Stimulated activated CD8-positive, alpha-beta memory T cell treated with anti-CD3 and anti-CD28 coated beads, Interleukin-4, amount 100 ng/mL, for 4 hours (primary cell): ENCODE measurements at places on chromosomes 5 and 9.

GRCh38 chr9:111481885-111482636 lies 2.1 kb downstream of the ECPAS start:
- DNase-seq, result no peak

DNA sequence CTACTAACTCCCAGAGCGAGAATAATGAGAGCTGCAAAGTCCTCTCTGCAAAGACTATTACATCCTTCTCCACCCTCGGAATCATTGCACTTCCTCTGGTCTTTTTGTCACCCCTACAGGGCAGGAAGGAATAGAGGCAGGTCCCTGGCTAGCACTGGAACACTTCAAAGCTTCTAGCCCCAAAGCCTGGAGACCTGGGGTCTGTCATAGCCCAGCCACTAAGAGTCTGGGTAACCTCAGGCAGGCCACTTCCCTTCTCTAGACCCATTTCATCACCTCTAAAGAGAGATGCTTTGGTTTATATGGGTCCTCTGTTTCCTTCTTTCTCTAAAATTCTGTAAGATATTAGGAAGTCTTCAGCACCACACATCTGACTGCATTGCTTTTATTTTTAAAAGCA lies 6.7 kb downstream of the ADRB2 start:
- DNase-seq, result no peak

- no peak for DNase-seq
These were observed 1.5 kb downstream of the VAV2 start for GRCh38 chr9:133990366-133991213.

DNA sequence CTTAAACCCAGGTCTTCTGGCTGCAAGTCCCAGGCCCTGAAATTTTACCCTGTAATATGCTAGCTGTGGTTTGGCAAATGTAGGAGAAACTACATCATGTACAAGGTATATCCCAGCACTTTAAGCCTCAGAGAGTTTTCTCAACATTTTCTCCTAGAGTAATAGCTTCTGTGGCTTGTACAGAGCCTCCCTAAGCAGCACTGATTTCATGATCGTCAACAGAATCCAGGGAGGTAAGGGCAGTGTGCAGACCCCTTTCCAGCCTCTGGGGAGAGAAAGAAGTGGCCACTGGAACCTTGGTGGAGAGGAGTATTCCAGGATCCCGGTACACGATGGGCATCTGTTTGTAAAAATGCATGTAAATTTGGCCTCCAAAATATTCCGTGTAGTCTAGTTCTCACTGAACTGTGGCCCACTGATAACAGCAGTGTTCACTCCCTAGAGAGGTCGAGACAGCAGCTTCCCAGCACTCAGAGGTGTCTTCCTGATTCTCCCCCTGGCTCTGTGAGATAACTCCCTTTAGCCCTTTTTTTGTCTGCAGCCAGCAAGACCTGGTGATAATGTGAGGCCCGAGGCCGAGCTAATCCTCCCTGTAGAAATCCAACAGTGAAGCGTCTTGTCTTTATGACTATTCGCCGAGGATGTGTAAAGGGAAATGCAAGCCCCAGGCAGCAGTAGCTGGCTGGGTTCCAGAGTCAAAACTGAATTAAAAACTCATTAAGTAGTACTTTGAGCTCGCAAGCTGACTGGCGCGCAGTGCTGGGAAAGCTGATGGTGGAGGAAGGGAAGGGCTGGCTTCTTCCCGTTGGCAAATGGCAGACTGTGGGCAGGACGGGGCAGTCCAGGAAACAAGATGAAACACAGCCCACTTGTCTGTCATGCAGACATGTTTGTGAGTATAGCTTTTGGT lies 59.0 kb downstream of the MAP1B start:
- no peak for DNase-seq

- DNase-seq, result no peak
These were observed 21.4 kb upstream of the SPARC start for GRCh38 chr5:151708126-151708525.

GRCh38 chr9:127814619-127815511 lies 12.2 kb downstream of the FPGS start:
- DNase-seq, result no peak

DNA sequence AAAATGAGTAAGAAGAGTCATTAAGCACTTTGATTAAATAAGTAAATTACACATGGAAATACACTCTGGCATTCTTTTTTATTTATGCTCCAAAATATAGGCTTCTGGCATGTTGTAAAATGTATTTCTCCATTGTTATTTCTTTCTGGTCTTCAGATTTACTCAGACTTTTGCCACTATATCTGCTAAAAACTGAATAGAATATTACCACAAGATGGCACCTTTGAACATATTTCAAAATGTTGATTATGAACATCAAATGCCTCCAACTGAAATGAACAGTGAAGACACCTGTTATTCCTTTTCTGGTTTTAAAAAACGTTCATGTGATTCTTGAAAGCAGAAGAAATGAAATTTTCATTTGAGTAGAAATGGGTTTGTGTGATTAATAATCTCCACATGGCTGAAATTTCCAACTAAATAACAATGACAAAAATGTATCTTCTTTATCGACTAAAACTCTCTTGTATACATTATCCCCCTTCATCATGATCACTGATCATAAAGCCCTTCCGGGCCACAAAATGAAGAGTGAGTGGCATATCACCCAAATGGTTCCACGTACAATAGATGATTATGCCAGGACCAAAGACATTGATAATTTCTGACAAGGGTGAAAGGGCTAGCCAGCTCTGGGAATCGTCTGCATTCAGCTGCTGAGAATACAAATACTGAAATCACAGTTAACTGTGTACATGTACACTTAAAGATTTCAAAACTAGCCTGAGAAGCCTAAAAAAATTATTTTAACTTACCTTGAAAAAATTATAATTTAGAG lies 23.8 kb downstream of the TYRP1 start:
- no peak for DNase-seq

DNA sequence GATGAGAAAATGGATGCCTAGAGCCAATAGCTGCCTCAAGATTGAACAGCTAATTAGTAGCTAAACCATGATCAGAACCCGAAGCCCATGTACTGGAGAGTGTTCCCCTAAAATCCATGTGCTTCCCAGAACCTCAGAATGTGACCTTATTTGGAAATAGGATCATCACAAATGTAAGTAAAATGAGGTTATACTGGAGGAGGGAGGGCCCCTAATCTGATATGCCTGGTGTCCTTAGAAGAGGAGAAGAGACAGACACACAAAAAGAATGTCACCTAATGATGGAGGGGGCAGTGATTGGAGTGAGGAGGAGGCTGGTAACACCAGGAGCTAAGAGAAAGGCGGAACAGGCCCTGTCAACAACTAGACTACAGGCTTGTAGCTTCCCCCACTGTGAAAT lies 41.3 kb upstream of the FBP1 start:
- no peak for DNase-seq

- DNase-seq, result no peak
These were observed 111.0 kb upstream of the SLC25A48 start for GRCh38 chr5:135723491-135723890.

- no peak for DNase-seq
These were observed 75.8 kb downstream of the F2RL2 start for GRCh38 chr5:76547242-76547890.

GRCh38 chr9:110638381-110638954 lies 30.1 kb upstream of the MUSK start:
- DNase-seq, result no peak

DNA sequence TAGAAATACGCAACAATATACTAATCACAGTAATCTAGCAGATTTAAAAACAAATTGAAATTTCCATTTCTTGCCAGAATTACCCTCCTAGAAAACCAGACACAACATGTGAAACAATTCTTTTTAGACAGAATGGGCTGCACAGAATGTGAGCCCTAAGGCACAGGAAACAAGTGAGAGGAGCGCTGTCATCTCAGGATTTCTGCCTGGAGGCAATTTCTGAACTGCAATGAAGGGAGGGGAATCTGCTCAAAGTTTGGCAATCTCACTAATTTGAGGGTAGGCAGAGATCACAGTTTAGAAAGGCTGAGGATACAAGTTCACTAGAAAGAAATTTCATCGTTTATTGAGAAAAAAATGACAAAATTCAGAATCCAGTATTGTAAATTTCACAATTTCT lies 70.3 kb downstream of the INIP start:
- DNase-seq, result no peak

GRCh38 chr9:2271426-2271825 lies 256.3 kb downstream of the SMARCA2 start:
- no peak for DNase-seq

DNA sequence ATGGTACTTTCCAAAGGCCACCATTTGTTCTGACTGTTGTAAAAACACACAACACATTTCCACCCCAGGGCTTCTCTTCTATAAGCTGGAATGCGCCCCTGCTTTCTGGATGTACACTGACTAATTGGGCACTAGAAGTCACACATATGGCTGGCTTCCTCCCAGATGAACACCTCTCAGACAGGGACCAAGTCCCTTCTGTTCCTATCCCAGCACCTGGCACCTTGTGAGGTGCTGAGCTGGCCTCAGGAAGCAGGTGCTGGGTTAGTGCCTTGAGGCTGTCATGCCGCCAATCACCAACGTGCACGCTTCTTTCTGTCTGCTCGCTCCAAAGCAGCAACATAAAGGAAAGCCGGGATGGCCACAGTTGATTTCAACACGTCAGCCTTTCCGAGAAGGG lies 93.2 kb downstream of the FSTL4 start:
- DNase-seq, result no peak

DNA sequence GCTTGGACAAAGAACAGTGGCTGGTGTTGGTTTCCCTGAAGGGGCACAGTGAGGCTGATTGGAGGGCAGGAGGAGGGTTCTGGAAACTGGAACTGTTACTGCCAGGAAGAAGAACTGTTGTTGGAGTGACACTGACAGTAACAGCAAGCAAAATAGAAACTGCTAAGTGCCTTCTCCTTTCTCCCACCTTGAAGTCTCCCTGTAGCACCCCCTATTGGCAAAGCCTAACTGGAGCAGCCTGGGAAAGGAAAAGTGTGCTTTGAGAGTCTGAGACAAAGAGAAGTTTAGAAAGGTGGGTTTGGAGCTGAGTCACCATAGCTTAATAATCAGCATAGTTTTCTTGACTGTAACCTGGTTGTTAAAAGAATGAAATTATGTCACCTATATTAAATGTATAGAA lies 2.5 kb upstream of the TMEM174 start:
- no peak for DNase-seq

DNA sequence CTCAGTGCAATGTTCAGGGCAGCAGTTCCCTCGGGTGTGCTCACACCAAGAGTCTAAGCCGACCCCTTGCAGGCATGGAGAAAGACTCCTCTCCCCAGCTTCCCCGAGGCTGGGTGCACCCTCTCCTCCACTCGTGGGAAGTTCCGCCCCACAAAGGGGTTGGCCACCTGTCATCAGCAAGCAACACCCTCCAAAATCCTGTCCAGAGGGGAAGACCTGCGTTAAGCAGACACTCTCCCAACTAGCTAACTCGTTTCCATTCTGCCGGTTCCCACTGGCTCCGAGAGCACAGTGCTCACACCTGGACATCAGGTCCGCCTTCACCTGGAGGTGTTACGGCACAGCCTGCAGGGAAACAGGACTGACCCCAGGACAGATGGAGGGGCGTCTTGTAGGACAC lies 117.9 kb upstream of the IRX4 start:
- DNase-seq, result no peak

GRCh38 chr5:72295539-72295938 lies 24.5 kb downstream of the MRPS27 start:
- DNase-seq, result no peak

DNA sequence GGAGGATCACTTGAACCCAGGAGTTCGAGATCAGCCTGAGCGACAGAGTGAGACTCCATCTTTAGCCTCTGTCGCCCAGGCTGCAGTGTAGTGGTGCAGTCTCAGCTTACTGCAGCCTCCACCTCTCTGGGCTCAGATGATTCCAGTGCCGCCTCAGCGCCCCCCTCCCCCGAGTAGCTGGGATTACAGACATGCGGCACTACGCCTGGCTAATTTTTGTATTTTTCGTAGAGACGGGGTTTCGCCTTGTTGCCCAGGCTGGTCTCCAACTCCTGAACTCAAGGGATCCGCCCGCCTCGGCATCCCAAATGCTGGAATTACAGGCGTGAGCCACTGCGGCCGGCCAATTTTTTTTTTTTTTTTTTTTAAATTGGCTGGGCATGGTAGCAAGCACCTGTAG lies 2.3 kb upstream of the HSPA9 start:
- DNase-seq, result no peak
